ENCODE measurements at places on chromosomes 3 and 15. TPM values are rescaled to one million over a fixed set of nuclear protein-coding genes. Genes with fewer than 3 reads are reported as not detected.

The B3GALNT1 gene
- total RNA-seq = 9.9 TPM

The GXYLT2 gene
- 4.8 TPM for total RNA-seq

The ZNF774 gene
- total RNA-seq = 0.22 TPM

The CPNE4 gene
- not detected for total RNA-seq

The IQCF2 gene
- total RNA-seq = not detected

The C3orf18 gene
- 8.0 TPM for total RNA-seq

The PCSK6 gene
- total RNA-seq = 8.7 TPM

The RTP1 gene
- not detected for total RNA-seq

The SLC6A11 gene
- not detected for total RNA-seq

The B3GNT5 gene
- 15.3 TPM for total RNA-seq

The CLEC3B gene
- total RNA-seq = 1,223 TPM

The NDN gene
- total RNA-seq = 95.6 TPM

The RAB11A gene
- total RNA-seq = 283 TPM

The CYFIP1 gene
- total RNA-seq = 115 TPM

The CHRD gene
- total RNA-seq = 10.6 TPM

The CLDN11 gene
- 4.6 TPM for total RNA-seq

The CIB2 gene
- total RNA-seq = 6.4 TPM

Data from subcutaneous adipose tissue (tissue), 4 donors.